ENCODE measurements at places on chromosomes 7 and 10.

- DNase-seq, result no peak
Observed at GRCh38 chr7:70446448-70447143, 685.3 kb upstream of the GALNT17 start.

DNA sequence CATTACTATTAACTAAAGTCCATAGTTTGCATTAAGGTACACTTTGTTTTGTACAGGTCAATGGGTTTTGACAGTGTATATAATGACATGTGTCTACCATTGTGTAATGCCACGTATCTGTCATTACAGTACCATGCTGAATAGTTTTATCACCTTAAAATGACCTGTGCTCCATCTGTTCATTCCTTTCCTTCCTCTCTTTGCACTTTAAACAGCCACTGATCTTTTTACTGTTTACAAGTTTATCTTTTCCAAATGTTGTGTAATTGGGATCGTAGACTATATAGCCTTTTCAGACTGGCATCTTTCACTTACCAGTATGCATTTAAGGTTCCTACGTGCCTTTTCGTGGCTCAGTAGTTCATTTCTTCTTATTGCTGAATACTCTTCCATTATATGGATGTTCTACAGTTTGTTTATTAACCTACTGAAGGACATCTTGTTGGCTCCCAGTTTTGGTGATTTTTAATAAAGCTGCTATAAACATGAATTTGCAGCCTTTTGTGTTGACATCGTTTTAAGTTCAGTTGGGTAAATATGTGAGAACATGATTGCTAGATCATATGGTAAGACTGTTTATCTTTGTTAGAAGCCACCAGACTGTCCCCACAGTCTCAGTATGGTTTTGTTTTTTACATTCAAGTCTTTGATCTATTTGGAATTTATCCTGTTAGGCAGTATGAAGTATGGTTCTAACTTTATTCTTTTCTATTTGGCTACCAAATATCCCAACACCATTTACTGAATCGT lies 24.7 kb downstream of the STAM start:
- DNase-seq, result peak; percentile 62

- no peak for DNase-seq
Observed at GRCh38 chr7:22962775-22963350, 51.1 kb downstream of the HYCC1 start.

GRCh38 chr10:50362547-50363125 lies 111.3 kb upstream of the ASAH2 start:
- DNase-seq, result peak; percentile 93

GRCh38 chr7:76293407-76293901 lies 9.0 kb upstream of the HSPB1 start:
- peak; percentile 92 for DNase-seq

DNA sequence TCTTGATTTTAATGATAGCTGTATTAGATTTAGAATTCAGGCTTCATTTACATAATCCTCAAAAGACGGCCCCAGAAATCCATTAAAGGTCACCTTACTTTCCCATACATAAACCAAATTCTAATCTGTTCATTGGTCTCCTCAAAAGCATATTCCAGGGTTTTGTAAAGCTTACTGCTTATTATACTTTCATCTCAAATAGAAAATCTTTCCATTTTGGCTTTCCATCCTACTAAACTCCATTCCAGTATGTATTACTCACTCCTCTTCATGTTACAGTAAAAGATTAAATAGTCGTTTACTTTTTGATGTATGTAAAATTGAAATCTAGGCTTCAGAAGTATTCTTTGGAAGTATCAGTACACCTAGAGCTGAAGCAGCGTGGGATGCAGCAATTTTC lies 143.5 kb upstream of the LRRN3 start:
- no peak for DNase-seq

DNA sequence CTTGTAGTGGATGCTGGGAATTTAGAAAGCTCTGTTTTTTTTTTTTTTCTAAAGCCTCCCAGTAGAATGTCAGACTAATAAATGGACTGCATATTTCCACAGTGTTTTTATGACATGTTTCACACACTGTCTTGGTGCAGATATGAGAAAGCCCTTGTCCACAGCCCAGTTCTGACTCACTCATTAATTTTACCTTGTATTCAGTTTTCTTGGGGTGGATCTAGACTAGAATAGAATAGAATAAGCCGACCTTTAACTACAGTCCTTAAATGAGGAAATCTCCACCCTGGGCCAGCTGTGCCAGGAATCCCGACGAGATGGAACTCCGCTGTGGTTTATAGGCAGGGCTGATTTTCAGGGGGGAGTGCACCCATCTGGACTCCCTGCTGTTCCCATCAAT lies 274.7 kb downstream of the NRG3 start:
- DNase-seq, result no peak

GRCh38 chr7:109616551-109617069 lies 1046.9 kb downstream of the DNAJB9 start:
- no peak for DNase-seq

DNA sequence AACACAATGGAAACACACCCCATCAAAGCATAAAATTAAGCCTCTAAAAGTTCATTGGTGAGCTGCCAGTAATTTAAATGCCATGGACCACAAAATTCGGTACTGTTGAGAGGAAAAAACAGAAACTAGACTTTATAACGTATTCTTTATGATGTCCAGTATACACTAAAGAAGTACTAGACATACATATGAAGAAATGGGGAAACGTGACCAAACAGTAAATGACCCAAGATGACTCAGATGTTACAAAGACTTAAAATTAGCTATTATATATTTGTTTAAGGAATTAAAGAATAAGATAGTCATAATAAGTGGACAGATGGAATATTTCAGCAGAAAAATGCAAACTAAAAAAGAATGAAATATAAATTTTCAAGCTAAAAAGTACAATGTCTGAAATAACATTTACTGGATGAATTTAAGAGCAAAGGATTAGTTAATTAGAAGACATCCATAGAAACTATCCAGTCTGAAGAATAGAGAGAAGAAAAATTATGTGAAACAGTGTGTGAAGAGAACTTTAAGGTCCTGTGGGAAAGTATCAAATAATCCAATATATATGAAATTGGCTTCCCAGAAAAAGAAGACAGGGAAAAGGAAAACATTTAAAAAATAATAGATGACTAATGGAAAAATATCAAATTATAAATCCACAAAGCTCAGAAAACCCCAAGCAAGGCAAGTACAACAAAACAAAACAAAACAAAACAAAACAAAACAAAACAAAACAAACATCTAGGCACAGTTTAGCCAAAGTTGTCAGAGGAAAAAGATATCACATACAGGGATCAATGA lies 69.4 kb downstream of the SAMD9 start:
- no peak for DNase-seq

DNA sequence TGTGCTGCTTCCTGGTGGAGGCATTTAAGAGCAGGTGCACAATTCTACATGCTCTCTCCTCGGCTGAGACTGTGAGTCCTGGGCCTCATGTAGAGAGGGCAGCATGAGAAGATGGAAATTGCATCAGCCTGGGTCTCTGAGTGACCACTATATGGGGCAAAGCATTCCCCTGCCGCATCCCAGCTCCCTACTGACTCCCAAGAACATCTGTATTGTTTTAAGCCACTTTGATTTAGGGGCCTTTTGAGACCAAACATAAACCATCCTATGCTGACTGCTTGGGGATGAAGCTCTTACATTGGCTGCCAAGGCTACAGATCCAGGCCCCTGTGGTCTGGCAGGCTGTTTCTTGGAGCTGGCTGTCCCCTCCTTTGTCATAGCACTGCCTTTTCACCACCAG lies 101.3 kb upstream of the TBX20 start:
- DNase-seq, result no peak

DNA sequence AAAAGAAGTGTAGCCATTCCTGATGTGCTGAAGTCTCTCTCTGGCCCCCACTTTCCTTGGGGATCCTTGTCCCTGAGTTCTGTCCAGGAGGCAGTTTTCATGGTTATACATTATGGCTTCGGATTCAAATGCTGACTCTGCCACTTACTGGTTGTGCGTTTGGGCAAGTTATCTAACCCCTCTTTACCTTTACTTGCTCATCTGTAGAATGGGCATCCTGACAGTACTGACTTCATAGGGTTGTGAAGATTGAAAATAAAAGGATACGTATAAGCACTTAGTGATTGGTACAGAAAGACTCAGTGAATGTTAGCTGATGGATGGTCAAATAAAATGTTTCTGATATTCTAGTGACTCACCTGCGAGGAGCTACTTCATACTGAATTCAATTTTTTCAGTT lies 65.1 kb downstream of the TACR2 start:
- DNase-seq, result no peak

- no peak for DNase-seq
Observed at GRCh38 chr10:26044141-26044749, 110.2 kb downstream of the MYO3A start.

GRCh38 chr7:1033546-1034145 lies 10.7 kb upstream of the GPR146 start:
- DNase-seq, result no peak

DNA sequence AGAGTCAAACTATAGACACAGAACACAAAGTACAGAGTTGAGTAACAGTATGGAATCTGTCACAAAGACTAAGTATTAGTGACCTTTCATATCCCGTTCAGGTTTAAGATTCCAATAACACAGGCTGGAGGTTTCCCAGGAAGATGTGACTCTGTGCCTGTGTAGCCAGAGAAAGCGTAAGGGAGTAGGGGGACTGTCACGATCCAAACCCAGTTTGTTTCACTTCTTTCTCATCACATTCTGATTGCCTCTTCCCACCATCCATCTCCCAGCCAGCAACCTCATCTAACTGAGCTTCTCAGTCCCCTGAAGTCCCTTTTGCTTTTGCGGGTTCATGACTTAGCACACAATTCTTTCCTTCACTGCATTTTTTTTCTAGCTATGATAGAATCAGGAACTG lies 76.4 kb upstream of the NPVF start:
- DNase-seq, result no peak

DNA sequence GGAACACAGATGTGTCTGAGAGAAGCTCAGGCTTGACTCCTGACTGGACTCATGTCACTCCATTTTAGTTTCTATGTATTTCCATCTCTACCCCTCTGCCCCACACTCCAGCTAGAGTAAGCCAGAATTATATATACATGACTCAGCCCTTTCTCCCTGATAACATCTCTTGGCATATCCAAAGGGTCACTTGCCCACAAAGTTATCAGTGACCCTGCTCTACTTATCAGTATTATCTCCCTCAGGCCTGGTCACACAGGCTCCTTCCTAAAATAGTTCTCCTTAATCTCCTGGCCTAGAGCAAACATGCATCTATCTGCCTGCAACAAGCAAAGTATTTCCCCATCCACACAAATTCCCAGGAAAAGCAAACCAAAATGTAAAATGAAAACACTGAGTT lies 598.3 kb downstream of the SUGCT start:
- DNase-seq, result no peak

- no peak for DNase-seq
Observed at GRCh38 chr10:122181876-122182275, 89.2 kb upstream of the BTBD16 start.

- no peak for DNase-seq
Observed at GRCh38 chr7:156703773-156704482, 63.4 kb downstream of the RNF32 start.

DNA sequence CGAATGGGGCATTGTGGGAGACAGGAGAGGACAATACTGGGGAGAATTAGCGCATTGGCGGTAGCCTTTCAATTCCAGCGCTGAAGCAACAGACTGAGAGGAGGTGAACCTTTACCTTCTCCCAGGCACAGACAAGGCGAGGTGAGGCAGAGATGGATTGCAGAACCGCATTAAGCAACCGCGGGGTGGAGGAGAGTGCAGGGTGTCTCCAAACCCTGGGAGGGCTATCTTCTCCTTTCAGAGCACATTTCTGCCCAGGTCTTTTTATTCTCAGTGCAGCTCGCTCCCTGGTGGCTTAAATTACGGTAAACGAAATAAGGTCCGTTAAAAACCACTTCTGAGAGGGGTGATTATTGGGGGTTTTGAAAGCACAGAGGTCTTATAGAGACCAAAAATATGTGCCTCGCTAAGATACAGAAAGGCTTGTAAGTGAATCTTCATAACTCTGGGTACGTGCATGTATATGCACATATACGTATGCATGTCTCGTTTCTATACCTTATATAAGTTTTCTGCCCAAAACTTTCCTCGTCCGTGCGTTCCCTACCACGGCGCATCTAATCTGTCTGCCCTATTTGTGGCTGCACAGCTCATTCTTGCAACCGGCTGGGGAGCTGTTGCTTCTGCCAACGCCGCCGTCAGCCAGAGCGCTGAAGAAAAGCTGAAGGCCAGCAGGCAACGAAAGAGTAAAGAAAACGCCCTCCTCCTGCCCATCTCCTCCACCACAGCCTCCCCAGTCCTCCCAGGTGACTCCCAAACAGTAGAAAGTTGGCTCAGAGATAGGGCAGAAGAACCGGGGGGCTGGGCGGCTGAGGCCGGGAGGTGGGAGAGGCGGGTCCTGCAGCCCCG lies 895 bp upstream of the ZNF804B start:
- no peak for DNase-seq

- no peak for DNase-seq
Observed at GRCh38 chr10:85547460-85548023, 819.1 kb downstream of the GRID1 start.

- DNase-seq, result no peak
Observed at GRCh38 chr7:156820445-156821063, 72.4 kb downstream of the LMBR1 start.

- peak; percentile 61 for DNase-seq
Observed at GRCh38 chr7:7681191-7681935, 37.0 kb downstream of the RPA3 start.

All from LNCaP clone FGC (cell line).